ENCODE measurements at places on chromosomes 11 and 22.

DNA sequence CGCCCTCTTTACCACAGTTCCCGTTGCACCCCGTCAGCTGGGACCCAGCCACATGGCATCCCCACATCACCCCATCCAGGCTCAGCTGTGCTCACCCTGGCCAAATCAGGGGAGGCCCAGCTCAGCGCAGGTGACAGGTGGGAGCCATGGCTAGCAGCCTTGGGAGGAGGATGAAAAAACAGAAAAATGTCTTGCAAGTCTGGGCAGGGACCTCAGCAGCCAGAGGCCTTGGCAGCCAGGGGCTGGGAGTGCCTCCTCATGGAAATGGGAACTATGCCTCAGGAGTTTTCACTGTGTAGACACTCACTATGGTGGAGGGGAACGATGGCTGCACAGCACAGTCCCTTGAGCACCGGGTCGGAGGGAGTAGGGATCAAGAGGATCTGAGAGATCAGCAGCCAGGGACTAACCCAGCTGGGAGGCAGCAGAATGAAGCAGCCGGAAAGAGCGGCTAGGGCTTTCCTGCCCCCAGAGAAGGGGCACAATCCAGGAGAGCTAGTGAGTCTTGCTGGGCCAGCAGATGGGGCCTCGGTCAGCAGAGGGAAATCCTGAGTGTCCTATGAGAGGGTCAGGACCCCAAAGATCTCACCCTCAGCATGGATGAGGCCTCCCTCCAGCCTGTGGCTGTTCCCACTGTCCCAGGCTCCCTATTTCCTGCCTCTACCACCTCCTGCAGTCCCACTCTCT, 6.2 kb upstream of the FTH1 start:
- no peak for DNase-seq

DNA sequence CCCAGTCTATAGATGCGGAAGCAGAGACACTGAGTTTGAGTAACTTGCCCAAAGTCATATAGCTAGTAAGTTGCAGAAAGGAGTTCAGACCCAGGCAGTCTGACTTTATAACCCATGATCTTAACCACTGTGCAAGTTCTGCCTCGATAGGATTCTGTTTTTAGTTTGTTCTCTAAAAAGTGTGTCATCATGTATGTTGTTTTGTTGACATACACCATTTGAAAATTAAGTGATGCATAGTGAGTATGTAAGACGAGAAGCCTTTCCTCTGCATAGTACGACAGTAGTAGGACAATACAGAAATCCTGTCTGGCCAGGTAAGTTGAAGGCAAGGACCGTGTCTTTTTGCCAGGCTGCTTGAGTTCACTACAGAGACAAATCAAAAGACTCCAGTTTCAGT, 3.3 kb downstream of the ZC3H12C start:
- no peak for DNase-seq

DNA sequence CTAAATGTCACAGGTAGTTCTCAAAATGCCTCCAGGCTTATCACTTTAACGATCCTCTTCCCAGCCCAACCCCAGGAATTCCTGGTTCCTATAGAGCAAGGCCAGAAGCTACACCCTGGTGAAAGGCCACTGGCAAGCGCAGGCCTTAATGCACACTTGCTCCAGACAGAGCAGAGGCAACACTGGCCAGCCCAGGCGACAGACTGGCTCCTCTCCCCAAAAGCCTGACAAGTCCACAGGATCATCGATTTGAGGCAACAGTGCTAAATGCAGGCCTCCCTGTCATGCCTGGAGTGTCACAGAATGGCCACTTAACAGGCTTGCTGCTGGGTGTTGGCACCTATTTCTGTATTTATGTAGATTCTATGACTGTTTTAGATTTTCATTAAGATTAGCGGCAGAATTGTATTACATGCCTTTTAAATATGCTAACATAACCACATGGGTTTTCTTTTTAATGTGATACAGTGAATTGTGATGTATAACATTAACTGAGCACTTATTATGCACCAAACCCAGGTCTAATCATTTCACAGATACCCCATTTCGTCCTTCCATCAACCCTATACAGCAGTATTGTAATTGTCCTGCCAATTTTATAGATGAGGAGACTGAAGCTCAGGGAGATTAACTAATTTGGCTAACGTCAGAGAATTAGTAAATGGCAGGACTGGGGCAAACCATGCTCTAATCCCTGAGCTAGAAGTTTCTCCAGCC, 38.6 kb downstream of the PACSIN2 start:
- DNase-seq = no peak

- no peak for DNase-seq
Measured at GRCh38 chr11:17600316-17601255, 53.5 kb downstream of the OTOG start.

GRCh38 chr11:128530118-128531074, 57.0 kb downstream of the ETS1 start:
- DNase-seq = no peak

DNA sequence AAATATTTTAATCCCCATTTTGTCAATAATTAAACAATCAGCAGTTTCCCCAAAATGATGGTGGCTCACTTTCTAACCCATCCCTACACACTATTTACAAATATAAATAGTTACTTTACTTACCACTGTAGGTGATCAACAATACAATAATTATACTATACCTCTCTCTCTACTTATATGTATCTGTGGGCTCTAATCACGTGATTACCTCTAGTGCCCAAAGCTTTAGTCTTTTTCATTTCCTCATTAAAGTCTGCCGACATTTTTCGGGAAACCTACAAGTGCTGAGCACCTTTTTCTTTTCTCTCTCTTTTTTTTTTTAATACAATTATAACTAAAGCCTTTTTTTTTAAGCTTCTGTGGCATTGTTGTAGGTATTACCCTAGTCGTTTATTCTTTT, 23.9 kb downstream of the DLG2 start:
- no peak for DNase-seq

- peak; percentile 74 for DNase-seq
Measured at GRCh38 chr11:75734491-75735180, 17.0 kb downstream of the MOGAT2 start.

- DNase-seq = peak; percentile 14
Measured at GRCh38 chr11:5809122-5809519, 397 bp downstream of the OR52N2 start.

GRCh38 chr11:125404157-125404810, 91.8 kb downstream of the FEZ1 start:
- no peak for DNase-seq

- no peak for DNase-seq
Measured at GRCh38 chr22:24847490-24847889, 41.5 kb downstream of the SGSM1 start.

DNA sequence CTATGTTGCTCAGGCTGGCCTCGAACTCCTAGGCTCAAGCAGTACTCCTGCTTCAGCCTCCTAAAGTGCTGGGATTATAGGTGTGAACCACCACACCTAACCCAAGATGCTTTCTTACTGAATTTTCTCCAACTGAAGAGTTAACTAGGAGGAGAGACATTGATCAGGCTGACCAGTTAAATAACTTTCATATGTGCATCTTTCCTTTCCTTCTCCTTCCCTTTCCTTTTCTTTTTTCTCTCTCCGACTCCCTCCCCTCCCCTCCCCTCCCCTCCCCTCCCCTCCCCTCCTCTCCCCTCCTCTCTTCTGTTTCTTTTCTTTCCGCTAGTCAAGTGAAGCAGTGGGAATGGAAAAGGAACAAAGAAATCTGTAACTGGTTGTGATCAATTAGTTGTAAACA, 26.7 kb downstream of the XRCC6 start:
- DNase-seq = no peak

DNA sequence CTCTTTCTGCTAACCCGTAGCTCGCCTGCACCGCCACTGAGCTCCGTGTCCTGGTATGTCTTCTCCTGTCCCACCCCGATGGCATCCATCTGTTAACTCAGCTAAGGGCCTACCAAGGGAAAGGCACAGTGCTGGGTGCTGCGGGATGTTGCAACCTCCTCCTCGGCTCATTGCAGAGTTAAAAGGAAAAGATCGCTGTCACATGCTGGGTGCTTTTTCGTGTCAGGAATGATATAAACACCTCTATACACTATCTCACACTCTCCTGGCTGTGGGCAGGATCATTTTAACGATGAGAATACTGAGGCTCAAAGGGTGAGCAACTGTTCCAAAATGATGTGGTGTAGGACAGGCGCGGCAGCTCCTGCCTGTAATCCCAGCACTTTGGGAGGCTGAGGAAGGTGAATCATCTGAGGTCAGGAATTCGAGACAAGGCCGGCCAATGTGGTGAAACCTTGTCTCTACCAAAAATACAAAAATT, 10.1 kb downstream of the TXN2 start:
- DNase-seq = no peak

GRCh38 chr11:2468363-2469235, 23.8 kb downstream of the KCNQ1 start:
- DNase-seq = peak; percentile 81

DNA sequence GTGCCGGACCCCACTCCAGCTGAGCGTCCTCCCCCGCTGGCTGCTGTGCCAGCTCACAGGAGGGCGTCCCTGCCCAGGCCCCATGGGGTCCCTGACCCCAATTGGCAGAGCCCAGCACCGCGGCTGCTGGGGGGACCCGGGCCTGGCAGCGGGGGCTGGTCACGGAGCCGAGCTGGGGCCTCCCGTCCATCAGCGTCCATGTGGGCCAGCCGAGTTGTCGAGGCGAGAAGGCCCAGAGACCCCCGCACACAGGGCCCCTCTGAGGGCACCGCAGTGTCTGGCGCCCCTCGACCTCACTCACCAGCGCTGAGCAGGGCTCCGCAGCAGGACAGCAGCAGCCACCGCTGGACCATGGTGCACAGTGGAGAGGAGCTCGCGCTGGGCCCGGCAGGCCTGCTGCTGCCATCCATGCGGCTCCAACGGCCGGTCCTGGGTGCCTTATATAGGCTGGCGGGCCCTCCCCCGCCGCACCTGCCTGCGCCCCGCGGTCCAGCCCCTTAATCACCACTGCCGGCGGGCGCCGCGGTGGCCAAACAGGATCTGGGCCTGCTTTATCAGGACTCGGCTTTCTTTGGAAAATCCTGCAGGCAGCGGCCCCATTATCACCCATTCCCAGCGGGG, at the start of gene MUC6:
Gene MUC6 (minus strand): TSS at position 416 of the 621 bp plus-strand sequence. CDS start 63 bp downstream, at position 353.
- DNase-seq = no peak

DNA sequence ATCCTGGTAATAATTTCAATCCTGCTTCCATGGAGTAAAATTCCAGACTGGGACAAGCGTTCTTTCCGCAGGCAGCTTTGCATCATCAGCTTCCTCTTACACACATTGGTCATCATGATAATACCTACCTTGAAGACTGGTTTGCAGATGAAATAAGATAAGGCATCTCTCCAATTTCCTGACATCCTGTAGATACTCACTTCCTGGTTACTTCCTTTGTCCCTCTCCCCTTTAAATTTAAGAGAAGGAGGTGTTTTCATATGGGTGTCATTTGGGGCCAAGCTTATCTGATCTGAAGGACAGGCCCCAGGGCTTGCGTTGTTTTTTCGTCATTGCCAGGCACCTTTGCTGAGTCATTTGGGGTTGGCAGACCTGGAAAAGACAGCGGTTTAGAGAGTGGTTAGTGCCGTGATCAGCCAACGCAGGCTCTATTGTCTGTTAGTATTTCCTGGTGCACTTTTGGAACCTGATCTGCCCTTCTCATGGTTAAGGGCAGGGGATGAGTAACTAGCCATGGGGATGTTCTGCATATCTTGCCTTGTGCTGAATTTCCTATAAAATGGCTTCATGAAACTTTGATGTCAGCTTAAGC, 24.1 kb downstream of the GRAMD1B start:
- peak; percentile 72 for DNase-seq

DNA sequence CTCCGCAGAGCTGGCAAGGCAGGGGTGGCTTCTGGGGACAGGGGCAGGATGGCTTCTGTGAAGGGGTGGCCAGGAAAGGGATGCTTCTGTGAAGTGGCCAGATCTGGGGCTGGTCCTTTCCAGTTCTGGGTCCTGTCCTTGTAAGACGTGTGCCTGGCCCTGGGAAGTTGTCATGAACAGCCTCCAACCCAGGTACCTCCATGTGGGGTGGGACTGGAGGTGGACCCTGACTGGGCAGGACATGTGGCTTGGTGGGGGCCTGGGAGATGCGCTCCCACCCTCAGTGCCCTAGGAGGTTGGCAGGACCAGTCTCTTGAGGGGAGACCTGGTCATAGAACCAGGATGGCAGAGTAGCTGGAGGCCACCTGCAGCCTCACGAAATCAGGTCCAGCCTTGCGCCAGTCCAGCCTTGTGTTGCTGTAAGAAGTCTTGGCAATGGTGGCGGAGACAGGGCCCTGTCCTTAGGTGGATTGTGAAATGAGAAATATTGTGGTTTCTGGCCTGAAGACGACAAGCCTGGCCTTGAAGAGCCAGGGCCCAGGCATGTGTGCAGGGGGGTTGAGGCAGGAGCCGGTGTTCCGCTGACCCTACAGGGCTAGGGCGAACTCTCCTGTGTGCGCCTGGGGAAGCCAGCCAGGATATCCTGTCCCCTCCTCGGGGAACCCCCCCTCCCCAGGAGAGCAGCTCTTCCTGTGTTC, 2.6 kb downstream of the KCNQ1 start:
- peak; percentile 32 for DNase-seq

Data from NB4 (cell line).